Activated effector memory CD4-positive, alpha-beta T cell treated with anti-CD3 and anti-CD28 coated beads, Interleukin-2, amount 50 U/mL, for 16 hours (primary cell): ENCODE measurements at places on chromosomes 7 and 10.

- no peak for DNase-seq
These were observed 12.3 kb downstream of the ESYT2 start for GRCh38 chr7:158816995-158817394.

DNA sequence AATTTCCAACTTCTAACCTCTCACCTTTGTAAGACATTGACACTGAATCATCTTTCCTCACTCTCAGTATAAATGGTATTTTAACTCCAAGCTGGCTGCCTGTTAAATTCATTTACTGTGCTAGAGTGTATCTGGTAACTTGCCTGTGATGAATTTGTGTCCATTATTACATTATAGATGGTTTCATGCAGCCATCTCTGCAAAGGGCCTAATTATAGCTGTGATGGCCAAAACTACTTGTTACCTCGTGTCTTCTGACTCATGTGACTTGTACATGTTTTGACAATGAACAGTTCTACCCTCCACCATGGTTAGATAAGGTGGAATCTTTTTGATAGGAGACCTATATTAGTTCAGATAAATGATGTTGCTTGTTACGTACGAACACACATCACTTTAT is 392.0 kb downstream of the PAXIP1 start:
- DNase-seq: no peak

DNA sequence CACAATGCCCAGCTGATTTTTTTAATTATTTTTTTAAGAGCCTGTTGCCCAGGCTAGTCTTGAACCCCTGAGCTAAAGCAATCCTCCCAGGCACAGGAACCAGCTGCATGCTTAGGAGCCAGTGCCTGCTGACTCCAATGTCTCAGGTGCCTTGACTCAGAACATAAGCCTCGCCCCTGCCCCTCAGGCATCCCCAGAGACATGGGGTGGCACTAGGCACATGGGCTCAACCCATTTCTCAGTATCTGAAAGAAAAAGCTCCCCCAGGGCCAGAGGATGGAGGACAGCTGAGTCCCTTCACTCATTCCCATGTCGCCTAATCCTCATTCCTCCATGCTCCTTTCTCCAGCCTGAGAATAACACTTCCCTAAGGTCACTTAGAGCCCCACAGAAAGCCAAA is 39.1 kb downstream of the KCNH2 start:
- DNase-seq: peak; percentile 54

GRCh38 chr7:50751146-50751545 is 31.6 kb downstream of the GRB10 start:
- DNase-seq: no peak

- DNase-seq: no peak
These were observed 80.7 kb downstream of the MMRN2 start for GRCh38 chr10:86876748-86877147.

GRCh38 chr7:105587909-105588635 is 6.8 kb upstream of the EFCAB10 start:
- no peak for DNase-seq

- peak; percentile 68 for DNase-seq
These were observed 81.8 kb downstream of the PAX2 start for GRCh38 chr10:100826983-100827818.

DNA sequence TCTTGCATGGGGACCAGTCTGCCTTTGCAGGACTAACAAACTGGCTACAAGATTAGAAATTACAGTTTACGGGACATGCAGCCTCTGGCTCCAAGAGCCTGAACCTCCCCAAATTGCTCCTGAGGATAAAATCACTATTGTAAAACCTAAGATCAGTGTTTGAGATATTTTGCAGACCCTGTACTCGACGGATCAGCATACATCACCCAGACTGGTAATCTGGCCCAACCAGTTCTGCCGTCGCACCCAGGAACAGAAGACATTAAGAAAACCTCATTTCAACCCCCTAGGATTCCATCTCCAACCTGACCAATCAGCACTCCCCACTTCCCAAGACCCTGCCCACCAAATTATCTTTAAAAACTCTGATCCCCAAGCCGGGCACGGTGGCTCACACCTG is 27.1 kb upstream of the DNMBP start:
- no peak for DNase-seq

- DNase-seq: no peak
These were observed 695.0 kb upstream of the NRP1 start for GRCh38 chr10:34029455-34029854.

DNA sequence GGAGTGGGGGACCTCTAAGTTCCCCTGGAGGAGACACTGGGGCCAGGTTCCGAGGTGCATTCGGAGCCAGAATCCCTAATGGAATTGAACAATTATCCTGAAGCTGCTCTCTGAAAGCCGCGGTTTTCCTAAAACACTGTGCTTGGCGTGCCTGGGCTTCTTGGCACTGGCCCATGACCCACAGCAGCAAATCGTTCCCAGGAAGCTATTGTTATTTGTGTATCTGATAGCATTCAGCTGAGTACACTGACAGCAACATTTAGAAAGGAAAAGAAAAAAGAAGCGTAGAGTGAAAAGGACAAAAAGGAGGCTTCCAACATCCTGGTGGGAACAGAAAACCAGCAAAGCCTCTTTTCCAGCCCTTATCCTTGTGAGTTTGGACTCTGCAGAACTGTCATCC is 339.8 kb downstream of the FRMD4A start:
- no peak for DNase-seq

GRCh38 chr7:145219461-145219860 is 383.6 kb upstream of the TPK1 start:
- no peak for DNase-seq

- DNase-seq: peak; percentile 89
These were observed 200.3 kb downstream of the PRPF18 start for GRCh38 chr10:13787015-13787421.

GRCh38 chr7:92020636-92021035 is 80.0 kb downstream of the AKAP9 start:
- no peak for DNase-seq

DNA sequence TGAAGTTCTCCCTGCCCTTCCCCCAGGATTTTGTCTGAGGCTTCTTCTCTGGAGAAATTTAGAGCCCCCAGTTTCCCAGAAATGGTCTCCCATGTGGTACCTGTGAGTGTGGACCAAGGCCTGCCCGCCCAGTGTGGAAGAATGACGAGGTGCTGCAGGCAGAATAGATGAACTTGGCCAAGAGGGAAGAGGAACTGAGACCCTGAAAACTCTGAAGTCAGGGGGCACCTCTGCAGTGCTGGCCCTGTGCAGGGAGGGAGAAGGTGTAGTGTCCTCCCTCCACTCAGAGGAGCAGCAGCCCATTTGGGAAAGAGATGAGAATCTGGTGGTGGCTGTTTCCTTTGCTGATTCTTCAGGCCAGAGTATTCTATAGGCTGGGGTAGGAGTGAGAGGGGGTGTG is 115.2 kb upstream of the PCGF5 start:
- DNase-seq: no peak

- no peak for DNase-seq
These were observed 5.8 kb upstream of the NCOA4 start for GRCh38 chr10:46035923-46036849.

GRCh38 chr10:109978481-109978880 is 29.3 kb upstream of the ADD3 start:
- DNase-seq: peak; percentile 84

- DNase-seq: no peak
These were observed 739.6 kb downstream of the CCSER2 start for GRCh38 chr10:85067955-85068354.

- DNase-seq: peak; percentile 46
These were observed 45.7 kb upstream of the DPYSL4 start for GRCh38 chr10:132141076-132141475.

DNA sequence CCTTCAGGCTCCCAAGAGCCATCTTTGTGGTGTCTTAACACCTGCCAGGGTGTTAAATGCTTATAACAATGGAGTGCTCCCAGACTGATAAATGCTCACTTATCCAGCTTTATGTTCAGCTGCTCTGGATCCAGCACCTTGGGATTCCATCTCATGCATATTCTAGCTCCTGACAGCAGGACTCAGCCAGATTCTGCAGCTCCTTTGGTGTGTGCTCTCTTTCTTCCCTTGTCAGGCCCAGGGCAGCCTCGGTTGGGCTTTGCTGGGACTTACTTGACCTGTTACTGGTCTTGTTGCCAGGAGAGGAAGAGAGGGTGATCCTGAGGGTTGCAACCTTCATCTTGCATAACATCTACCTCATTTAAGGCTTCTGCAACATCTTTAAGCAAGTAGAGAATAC is 59.4 kb upstream of the CCNY start:
- no peak for DNase-seq

GRCh38 chr7:20164425-20165145 is 52.6 kb downstream of the MACC1 start:
- DNase-seq: no peak

DNA sequence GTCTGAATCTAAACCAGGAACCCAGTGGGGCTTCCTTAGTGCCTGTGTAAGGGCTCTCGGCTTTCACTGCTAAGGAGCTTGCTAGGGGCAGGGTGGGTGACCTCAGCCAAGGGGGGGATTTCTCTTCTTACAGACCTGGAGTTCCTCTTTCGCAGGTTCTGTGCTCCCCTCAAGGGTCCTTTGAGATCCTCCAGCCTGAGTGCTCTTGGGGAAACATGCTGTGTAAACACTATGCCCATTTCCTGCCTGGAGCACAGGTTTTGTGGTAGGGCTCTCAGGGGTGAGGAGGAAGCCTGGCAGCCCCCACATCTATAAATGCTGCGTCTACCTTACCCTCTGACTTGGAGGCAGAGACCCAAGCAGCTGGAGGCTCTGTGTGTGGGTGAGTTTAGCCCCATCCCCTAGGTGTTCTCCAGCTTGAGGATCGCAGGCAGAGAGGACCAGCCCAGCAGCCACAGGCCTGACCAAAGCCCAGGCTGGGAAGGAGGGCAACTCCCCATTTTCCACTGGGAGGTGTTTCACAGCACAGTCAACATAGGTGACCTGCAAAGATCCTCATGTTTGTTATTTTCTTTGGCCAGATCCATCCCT is at the start of gene SFTPA1:
Gene SFTPA1 (plus strand): TSS at position 339 of the 591 bp plus-strand sequence. CDS start 887 bp downstream, outside the sequence.
- no peak for DNase-seq

GRCh38 chr10:119498889-119499676 is 43.4 kb downstream of the RGS10 start:
- no peak for DNase-seq

DNA sequence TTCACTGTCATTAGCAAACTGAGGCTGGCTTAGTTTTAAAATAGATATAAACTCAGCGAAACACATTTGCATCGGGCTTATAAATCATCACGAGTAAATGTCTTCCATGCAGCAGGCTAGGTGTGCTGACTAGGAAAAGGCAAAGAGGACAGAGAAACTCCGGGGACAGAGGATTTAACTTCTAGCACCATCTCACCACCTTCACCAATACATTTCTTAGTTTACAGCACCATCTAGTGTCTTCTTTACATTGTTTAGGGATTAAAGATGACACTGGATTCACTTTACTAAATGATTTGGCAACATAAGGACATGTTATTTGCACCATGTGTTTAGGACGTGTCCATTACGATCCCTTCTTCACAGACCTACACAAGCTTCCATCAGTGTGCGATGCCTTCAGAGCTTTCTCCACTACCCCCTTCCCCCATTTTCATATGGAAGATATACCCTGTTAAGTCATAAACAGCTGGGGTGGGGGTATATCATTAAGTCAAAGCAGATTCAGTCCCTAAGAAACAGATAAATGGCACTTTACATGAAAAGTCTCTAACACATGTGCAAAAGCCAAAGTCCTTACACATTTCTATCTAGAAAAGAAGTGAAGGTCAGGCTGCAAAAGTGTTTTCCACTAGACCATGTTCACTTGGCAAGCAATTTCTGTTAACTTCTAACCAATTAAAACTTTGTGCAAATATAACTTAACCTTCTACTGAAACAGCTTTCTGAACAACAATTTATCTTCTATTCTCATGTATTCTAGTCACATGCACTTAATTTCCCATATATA is 103.3 kb downstream of the GRB10 start:
- no peak for DNase-seq

DNA sequence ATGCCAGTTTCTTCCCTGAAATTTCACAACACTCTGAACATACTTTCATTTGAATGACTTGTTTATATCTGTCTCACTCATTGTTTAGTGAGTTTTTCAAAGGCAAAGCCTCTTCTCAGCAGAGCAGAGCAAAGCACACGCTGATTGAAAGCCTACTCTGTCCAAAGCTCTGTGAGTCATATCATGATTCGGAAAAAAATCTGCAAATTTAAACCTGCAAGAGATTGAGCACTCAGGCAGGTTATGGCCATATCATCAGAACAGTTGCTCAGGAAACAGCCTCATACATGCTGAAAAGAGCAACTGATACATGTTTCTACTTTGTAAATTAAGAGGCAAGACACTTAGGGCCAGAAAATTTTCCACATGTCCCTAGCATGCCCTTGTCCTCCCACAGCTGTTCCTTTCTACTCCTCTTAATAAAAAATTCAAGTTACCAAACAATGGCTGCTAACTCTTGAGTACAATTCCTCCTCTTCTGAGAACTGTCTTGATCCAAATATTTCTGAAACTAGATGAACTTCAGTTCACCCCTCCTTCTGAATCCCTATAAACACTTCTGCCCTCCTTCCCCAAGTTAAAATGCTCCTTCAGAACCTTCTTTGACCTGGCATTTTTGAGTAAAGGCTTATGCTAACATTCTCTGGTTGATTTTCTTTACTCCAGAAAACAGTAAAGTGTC is 140.6 kb upstream of the HPS1 start:
- no peak for DNase-seq

DNA sequence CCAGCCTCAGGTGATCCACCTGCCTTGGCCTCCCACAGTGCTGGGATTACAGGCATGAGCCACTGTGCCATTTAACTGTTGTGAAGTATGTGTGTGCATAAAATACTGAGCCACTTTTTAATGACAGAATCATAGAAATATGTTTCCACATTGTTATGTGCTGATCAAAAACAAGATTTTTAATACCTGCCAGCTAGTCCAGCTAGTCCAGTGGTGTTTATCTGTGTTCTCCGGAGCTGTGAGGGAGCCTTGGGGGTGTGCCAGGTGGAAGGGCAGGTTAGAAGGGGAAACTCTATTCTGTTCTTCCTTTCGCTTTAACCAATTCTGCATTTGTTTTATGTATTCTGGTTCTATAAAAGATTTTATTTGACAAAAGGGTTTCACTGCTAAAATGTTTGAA is 7.0 kb downstream of the FAM221A start:
- no peak for DNase-seq

DNA sequence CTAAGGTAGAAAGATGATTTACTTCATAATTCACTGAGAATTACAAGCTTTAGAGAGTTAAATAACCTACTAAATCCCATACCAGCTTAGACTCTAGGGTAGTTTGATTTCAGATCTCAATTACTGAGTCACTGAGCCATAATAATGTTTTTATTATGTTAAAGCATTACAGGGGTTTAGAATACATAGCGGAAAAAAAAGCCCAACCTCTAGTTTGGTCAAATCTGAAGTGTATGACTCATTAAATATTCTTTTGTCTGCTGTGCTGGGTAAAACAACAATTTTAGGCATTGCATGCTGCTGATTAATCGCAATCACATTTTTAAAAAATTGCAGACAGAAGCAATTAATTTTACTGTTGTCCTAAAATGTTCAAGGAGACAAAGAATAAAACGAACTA is 48.5 kb downstream of the MALRD1 start:
- no peak for DNase-seq
